Effector memory CD8-positive, alpha-beta T cell (primary cell): ENCODE measurements at places on chromosomes 2 and 18.

DNA sequence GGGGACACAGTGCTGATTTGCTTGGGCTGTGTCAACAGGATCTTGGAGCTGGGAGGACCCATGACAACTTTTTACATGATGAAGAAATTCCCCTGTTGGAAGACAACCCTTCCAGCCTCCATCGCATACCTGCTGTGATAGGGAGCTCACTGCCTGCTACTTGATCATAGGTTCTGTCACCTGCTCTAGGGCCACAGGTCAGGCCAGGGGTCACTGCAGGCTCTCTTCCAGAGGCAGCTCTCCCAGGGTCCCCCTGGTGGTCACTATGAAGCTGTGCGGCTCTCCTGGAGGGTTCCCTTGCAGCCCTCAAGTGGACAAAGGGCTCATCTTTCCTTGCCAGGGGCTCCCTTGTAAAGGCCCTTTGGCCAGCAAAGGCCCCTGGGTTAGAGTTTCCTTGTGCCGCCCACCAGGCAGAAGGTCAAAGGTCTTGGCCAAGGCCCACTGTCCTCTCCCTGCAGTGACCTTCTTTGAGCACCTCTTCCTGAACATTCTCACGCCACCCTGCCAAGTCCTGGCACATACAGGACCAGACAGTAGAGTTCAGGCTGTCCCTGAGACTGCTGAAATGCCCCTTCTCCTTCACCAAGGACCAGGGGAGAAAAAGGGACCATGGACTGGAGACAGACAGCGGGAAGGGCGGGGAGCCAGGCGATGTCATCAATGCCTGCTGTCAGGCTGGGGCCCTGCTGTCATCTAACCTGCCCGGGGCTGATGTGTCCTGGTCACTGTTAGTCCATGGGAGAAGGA, 345.1 kb downstream of the DYSF start:
- no peak for DNase-seq

DNA sequence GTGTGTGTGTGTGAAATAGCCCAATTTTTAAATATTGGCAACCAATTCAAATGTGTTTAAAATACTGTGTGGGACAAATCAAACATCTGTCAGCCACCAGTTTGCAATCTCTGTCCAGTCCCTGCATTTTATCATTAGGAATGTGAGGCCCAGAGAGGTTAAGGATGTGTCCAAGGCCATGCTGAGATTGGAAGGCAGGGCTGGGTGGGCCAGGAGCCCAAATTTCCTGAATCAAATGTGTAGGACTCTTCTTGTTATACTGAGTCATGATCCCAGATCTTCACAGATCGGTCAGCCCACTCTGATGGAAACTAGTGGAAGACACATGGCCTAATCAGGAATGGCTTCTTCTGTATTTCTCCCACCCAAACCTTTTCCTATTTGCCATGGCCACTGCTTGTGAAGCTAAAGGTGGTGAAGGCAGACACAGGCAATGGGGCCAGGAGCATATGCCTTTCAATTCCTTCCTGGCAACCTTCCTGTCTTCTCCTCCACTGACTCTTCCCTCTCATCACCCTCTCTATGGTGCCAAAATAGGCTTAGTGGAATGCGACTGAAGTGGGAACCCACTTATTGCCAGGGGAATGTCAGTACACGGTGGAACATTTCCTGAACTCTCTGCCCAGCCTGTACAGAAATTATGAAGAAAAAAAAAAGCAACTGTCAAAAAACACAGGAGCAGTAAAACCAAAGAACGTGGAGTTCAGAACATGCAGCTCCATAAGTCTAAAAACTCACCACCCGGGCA, 35.5 kb downstream of the ZEB2 start:
- DNase-seq, result no peak

GRCh38 chr2:68911246-68911645, 40.0 kb upstream of the BMP10 start:
- DNase-seq, result no peak

- DNase-seq, result no peak
These were observed 42.9 kb upstream of the MMADHC start for GRCh38 chr2:149630445-149630844.

DNA sequence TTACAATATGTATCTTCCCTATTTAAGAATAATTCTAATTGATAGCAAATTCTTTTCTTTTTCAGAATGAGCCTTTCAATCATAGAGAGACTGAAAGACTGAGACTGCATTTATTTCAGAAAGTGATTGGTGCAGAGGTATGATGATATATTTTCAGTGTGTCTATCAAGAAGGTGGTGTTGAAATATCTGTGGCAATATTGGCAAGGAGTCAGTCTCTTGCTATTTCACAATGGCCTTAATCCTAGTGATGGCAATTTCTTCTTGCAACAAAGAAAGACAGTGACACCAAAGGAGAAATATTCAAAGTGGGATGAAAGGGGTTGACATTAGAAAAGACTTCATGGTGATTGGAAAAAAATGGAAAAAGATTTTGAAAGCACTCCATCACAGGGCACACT, 21.7 kb upstream of the ZBTB14 start:
- DNase-seq, result no peak

- no peak for DNase-seq
These were observed 323.3 kb downstream of the ZNF804A start for GRCh38 chr2:184921676-184922075.

- no peak for DNase-seq
These were observed 45.8 kb downstream of the TMEM17 start for GRCh38 chr2:62460175-62460574.

GRCh38 chr2:131039535-131039907, 53.7 kb downstream of the FAM168B start:
- no peak for DNase-seq

DNA sequence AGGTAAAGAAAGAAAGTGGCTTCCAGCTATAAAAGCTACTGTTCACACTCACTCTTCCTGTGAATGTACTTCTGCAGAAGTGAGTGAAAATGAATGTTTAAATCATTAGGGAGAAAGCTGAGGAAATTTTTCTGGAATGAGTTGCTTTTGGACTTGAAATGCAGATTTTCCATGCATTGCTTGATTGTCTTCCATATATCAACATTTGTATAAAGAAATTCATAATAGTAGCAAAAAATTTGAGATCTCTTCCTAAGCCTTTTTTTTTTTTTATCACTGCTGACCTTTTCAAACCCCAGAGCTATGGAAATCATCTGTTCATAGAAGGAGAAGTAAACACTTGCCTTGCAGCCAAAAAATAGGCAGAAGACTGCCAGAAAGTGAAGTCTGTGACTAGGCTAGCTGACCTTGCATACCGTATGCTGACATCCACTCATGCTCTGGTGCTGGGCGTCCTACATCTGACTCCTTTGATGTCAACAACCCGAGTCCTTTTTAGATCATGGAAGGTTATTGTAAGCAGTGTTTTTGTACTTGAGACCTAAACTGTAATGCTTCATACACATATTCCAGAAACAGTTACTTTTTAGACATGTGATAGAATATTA, 154.5 kb upstream of the RASGRP3 start:
- no peak for DNase-seq

- no peak for DNase-seq
These were observed 272.9 kb downstream of the PAX3 start for GRCh38 chr2:222025881-222026271.

DNA sequence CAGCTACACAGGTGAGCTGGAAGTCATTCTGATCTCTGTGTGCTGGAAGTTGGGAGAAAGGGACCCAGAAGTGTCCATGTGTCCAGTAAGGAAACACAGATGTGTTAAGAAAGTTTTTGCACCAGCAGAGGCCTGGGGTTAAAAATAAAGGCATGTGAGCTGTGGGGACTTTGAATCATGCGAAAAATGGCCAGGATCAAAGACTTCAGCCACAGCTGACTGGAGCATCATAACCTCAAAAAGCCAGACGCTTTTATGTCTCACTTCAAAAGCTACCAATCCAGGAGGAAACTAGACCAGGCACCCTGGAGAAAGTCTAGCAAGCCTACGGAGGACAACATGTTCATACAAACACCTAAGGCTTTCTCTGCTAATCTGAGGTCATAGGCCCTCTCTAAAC, 503.6 kb upstream of the REG3G start:
- DNase-seq, result no peak

DNA sequence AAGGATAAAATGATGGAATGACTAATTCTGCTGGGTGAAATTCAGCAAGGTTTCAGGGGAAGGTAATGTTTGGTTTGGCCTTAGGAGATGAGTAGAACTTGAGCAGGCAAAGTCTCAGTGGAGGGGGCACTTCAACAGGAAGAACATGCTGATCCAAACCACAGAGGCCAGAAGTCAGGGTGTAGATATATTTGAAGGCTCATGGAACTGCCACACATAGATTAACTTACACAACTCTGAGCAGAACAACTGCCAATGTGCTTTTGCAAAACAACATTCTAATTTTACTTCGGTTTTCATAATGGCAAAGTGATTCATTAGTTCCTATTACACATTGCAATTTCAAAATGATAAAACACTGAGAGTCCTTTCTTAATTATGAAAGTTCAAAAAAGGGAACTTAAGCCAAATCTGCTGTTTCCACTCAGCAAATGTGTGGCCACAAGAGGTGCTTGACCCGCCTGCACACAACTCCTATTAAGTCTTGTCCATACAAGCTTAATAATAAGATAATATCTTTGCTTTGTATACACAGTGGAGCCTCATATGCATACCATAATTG, 284.8 kb downstream of the MREG start:
- no peak for DNase-seq

GRCh38 chr2:65146078-65146477, 16.2 kb upstream of the RAB1A start:
- no peak for DNase-seq

- no peak for DNase-seq
These were observed 131.0 kb downstream of the CCDC85A start for GRCh38 chr2:56314796-56315195.

DNA sequence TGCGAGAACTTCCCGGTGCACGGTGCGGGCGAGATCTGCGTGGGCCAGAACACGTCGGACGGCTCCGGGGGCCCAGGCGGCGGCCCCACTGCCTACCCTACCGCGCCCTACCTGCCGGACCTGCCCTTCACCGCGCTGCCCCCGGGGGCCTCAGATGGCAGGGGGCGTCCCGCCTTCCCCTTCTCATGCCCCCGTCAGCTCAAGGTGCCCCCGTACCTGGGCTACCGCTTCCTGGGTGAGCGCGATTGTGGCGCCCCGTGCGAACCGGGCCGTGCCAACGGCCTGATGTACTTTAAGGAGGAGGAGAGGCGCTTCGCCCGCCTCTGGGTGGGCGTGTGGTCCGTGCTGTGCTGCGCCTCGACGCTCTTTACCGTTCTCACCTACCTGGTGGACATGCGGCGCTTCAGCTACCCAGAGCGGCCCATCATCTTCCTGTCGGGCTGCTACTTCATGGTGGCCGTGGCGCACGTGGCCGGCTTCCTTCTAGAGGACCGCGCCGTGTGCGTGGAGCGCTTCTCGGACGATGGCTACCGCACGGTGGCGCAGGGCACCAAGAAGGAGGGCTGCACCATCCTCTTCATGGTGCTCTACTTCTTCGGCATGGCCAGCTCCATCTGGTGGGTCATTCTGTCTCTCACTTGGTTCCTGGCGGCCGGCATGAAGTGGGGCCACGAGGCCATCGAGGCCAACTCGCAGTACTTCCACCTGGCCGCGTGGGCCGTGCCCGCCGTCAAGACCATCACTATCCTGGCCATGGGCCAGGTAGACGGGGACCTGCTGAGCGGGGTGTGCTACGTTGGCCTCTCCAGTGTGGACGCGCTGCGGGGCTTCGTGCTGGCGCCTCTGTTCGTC, 1.7 kb downstream of the FZD7 start:
- DNase-seq, result no peak

DNA sequence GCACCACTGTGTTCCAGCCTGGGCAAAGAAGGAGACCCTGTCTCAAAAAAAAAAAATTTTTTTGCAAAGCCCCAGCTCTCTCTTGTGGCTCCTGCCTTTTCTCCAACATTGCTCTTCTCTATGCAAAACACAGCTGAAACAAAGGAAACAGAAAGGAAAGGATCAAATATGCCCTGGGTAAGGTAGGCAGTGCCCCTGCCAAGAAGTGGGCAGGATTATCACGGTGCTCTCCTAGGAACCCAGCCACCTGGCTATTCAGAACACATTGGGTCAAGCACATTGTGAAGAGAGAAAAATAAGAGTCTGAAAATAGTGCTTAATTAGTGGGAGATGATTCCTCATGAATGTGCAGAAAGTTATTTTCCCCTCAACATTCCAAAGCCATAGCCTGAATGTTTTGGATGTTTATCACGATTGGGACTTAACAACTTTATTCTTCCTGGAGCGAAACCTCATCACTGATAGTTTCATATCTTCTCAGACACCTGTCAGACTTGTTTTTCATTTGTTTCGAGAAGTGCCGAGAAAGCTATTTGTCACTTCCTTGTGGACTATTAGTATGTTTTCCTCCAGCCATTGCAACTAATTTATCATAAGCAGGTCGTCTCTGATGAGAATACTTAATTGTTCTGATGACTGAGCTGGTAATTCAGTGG, 42.7 kb upstream of the RPL31 start:
- no peak for DNase-seq

DNA sequence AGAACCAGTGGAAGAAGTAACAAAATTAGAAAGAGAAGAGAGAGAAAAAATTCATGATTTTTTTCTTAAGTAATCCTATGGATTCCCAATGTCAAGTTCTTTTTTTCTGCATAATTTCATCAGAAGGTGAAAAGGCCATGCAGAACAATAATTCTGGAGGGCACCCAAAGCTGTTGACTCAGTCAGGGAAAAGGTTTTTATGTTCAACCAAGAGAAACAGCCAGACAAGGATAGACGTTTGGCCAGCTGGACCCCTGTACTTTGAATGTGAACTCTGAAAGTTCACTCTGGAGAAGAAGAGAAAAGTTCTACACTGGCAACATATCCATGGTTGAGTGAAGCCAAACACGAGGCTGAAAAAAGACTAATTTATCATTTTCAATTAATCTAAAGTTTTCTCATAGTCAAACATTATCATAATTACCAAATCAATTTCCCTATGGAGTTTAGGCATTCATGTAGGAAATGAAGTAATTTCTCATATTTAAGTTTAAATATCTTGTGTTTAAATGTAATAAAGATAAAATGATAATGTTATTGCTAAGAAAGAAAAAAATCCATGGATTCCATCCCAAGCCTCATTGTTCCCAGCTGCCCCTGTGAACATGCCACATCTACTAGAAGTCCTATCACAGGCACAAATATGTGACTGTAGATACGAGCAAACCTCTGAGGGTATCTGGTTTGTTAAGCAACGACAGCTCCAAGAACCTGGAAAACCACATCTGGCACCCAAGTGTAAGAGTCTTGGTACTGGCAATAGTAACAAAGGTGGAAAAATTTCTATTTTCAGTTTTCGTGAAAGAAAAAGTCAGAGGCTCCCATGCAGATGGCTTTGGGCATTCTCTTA, 742.7 kb upstream of the ACVR2A start:
- no peak for DNase-seq

GRCh38 chr2:191218292-191218898, 26.8 kb upstream of the MYO1B start:
- peak; percentile 43 for DNase-seq

- no peak for DNase-seq
These were observed 44.2 kb upstream of the SPTBN1 start for GRCh38 chr2:54411801-54412354.
